ENCODE measurements at places on chromosomes 4 and X.

GRCh38 chrX:132748909-132749308, 209.5 kb downstream of the HS6ST2 start:
- no peak for DNase-seq

- no peak for DNase-seq
Observed at GRCh38 chrX:18725310-18725943, 18.0 kb downstream of the PPEF1 start.

GRCh38 chr4:86848136-86848535, 1.0 kb downstream of the SLC10A6 start:
- no peak for DNase-seq

DNA sequence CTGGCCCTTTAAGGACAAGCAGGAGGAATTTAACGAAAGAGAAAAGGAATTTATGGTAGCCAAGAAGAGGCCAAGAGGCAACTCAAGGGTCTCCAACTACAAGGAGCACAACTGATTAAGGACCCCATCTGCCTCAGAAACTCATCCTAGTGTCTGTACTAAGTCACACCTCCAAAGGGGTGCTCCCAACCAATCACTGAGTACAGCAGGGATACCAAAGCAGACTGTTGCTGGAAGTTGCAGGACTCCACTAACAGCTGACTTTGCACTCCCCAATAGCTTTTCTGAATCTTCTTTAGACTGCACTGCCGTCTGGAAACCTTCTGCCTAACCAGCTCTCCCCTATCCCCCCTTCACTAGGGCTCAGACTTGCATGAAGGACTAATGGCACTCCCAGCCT, 50.6 kb downstream of the ATP11C start:
- no peak for DNase-seq

GRCh38 chr4:7196736-7197135, 4.4 kb downstream of the SORCS2 start:
- no peak for DNase-seq

DNA sequence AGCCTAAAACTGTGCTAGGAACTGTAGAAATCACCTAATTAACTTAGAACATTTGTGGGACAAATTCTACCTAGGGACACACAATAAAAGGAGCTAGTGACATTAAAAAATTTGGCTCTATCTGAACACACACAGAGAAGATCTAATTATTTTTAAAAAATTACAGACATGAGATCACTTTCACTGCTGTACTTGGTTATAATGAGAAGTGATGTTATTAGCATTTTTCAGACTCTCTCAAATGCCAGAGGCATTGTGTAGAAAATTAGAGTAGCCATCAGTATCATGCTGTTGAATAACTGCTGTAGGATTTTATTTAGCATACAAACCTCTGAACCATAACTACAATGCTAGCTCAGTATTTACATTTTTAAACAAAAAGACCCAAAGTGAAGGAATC, 109.1 kb upstream of the ANK2 start:
- DNase-seq = no peak
